ENCODE measurements at places on chromosomes 11 and 22.
A peak's percentile ranks its signal among the peaks of the same experiment; 100 is the strongest.

- DNase-seq = no peak
Measured at GRCh38 chr11:16986434-16987204, 27.6 kb downstream of the PLEKHA7 start.

DNA sequence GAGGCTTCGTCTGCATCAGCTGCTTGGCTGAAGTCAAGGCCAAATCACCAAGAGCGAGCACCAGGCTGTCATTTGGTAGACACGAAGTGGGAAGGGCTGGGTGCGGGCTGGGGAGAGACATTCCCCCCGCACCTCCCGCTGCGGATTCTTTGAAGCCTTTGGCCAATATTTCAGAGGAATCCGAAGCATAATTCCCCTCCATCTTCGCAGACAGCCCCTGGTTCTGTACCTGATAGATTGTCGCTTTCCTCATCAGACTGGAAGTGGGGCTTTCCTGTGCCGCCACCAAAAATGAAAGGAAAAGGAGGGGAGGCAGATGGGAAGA, 15.3 kb downstream of the BLID start:
- no peak for DNase-seq

DNA sequence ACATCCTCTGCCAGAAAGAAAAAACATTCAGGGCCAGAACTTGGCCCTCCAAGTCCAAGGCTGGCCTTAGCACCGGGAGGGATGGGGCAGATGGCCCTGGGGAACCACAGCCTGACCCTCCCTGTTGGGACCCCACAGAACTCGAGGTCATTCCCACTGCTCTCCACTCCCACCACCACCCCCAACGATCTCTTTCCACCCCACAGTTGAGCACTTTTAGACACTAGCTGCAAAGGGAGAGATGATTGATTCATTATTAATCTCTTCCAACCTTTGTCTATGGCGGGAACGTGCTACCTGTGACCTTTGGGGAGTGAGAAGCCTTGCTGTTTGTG, 869.7 kb downstream of the BRD1 start:
- DNase-seq = no peak

DNA sequence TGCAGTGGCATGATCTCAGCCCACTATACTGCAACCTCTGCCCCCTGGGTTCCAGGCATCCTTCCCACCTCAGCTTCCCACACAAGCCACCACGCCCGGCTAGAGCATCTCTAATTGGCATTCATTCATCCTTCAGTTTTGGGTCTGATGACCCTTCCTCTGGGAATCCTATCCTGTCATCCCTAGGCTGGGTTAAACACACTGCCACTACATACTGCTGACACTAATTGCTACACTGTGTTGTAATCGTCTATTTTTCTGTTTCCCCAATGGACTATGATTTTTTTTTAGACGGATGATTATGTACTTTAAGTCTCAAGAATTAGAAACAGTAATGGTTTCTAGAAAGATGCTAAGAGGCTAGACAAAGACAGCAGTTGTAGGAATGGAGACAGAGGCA, 62.8 kb downstream of the DEUP1 start:
- DNase-seq = no peak

- no peak for DNase-seq
Measured at GRCh38 chr22:47157093-47157420, 394.6 kb downstream of the TBC1D22A start.

- no peak for DNase-seq
Measured at GRCh38 chr22:50537765-50538164, 7.9 kb upstream of the KLHDC7B start.

- DNase-seq = no peak
Measured at GRCh38 chr22:22746061-22746962, 101.9 kb downstream of the GGTLC2 start.

- no peak for DNase-seq
Measured at GRCh38 chr11:1978720-1979473, 18.7 kb downstream of the H19 start.

DNA sequence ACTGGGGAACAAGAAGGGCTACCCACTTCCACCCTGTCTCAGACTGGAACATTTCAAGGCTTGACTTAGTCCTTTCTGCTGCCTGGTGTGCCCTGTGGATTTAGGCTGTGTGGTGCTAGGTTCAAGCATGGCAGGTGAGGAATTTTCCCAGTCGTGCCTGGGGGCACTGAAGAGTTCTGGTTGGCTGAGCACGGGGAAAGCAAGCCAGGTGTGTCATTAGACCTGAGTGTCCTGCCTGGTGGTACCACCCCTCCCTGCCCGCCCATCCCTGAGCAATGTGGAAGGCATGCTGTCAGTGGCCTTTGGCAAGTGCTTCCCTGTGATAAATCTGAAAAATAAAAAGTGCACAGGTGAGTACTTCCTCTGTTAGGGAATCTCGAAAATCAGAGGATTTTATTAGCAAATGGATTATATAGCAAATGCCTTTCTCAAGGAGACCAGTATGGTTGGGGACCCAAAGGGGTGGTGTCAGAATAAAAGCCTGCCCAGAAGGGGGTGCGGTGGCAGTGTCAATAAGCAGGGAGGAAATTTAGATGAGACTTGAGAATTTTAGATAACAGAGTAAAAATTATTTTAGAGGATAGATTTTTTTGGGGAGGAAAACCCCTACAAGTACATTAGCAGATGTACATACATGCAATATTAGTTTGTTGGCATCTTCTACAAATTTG, 22.8 kb downstream of the TEAD1 start:
- DNase-seq = no peak

DNA sequence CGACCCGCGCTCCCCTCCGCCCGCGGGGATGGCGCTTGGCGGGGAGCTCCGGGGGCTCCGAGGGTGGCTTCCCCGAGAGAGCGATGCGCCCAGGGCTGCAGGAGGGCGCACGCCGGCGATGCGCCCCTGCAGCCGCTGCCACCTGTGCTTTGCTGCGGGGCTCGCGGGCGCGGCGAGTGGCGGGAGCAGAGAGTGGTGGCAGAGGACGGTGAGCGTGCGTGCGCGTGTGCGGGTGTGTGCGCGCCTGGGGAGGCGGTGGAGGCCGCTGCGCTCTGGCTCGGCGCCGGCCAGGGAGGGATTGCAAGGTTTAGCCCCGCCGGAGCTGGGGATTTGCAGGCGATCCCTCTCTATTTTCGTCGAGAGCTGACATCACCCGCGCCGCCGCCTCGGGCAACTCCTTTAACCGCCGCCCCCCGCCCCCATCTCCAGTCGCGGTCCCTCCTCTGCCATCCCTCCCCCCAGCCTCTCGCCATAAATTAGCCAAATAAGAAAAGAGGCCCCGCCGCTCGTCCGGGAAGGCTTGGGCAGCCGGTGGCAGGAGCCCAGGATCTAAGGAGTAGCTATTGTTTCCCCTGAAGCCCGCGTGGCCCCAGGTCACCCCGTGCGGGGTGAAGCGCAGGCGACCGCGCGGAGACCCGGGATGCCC, at the start of gene SLC1A2:
Gene SLC1A2, minus strand, starts transcription at position 375 of the 646 bp plus-strand sequence. CDS start 592 bp downstream, outside the sequence.
- peak; percentile 21 for DNase-seq

- DNase-seq = no peak
Measured at GRCh38 chr11:1752907-1753228, 2.5 kb upstream of the IFITM10 start.

DNA sequence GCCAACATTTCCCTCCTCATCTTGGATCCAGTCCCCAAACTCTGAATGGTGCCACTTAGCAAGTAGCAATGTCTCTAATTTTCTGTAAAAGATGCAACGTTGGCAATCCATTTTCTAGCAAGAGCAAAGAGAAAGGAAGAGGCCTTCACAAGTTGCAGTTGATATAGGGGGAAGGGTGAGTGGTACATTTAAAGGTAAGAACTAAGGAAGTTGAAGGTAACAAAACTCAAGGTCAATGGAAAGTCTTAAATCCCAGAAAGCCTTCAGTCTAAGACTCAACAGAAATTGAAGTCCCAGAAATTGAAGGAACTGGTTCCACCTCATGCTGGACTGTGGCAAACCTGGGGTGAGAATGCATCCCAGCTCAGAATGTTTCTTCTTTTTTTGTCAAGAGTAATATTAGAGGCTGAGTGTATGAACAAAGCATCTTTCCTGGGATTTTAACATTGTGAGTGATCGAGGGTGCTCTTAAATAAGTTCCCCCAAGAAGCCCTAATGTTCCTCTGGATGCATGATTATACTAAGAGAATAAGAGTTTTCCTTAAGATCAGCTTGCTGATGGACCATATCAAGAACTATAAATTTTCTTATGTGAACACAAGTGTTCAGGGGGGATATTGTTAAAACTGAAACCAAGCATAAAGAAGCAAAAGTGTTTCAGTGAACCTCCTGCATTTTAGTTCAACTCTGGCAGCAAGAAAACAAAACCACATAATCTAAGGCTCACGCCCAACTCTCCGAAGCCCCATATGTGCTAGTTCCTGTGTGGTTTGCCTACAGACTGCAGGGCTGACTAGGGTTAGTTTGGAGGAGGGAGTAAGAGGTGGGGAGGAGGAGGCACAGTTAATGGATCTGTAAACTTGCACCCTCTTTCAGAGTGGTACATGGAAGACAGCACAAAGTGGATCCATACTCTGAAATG, at the start of gene GRAP2:
Gene GRAP2, plus strand, starts transcription at position 779 of the 922 bp plus-strand sequence. CDS start 46,023 bp downstream, outside the sequence.
- DNase-seq = no peak

GRCh38 chr11:40569947-40570531, 889.4 kb downstream of the LRRC4C start:
- no peak for DNase-seq

DNA sequence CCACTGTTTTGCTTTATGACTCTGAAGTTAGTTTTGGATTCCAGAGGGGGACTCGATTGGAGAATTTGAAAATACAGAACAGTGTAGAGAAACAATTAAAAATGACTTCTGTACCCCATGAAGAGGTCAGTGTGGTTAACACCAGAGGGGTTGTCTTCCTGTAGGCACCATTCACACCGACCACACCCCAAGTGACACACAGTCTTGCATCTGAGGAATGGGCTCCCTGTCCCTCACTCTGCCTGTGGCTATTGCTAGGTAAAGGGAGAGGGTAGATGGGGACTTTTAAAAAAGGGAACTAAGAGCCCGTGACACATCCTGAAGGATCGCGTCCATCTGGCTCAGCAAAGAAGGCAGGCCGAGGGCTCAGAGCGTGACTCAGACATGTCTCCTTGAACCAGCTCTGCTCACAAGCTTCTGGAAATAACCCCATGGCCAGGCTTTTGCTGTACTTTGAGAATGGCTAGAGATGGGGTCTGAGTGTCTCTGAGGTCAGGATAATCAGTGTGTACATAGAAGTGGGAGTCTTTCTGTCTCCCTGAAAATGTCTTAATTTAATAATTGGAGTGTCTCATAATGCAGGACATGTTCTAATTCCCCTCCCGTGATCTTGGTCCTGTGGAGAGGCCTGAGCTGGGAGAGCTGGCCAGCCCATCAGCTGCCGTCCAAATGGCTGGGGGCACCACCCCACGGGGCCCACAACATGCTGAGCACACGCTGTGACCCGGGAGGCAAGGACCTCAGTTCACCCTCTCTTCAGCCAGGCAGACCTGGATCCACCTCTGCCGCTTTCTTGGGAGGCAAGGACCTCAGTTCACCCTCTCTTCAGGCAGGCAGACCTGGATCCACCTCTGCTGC, 39.3 kb downstream of the SGSM1 start:
- peak; percentile 93 for DNase-seq

DNA sequence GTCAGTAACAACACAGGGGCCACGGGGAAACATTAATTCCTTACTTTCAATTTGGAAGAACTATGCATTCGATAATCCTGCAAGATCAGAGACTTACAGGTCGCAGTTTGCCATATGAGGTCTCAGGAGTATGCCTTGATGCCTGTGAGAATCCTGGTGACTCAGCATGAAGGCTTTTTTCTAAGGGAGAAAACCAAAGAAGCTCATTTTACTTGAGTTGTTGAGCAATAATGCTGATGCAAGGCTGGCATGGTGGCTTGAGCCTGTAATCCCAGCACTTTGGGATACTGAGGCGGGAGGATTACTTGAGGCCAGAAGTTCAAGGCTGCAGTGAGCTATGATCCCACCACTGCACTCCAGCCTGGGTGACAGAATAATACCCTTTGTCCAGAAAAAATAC, 26.6 kb downstream of the ATG16L2 start:
- DNase-seq = no peak

- DNase-seq = peak; percentile 67
Measured at GRCh38 chr22:32823024-32823730, 21.7 kb downstream of the TIMP3 start.

DNA sequence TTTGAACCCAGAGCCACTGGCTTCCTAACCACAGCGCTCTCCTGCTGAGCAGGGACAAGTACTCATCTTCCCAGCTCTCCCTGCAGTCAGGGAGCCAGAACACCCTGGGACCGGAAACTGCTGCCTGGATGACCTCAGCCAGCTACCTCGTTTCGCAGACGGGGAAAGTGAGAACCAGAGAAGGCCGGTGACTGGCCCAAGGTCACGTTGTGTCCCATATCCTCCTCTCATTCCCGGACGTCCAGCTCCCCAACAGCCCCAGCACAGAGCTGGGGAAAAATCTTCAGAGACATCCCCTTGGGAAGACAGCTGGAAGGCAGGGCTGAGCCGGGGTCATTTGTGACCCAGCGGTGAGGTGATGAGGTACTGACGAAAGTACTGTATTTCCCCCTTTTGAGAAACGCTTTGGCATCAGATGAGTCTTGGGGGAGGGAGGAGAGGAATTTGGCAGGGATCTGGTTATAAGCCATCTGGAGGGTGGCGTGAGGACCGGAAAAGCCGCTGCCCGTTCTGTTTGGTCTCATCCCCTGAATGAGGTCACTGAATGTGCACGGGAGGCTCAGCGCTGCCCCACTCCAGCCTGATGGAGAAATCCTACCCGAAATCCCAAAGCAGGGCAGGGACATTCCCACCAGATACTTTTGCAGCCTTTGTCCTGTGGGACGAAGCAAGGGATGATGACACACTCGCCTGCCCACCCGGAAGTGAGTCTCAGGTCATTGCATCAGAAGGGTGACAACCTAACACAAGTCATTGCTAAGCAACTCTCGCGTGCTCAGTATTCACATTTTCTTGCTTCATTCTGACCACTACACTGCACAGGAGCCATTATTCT, 41.1 kb downstream of the LIF start:
- DNase-seq = peak; percentile 88

GRCh38 chr11:19953909-19954308, 206.4 kb downstream of the DBX1 start:
- peak; percentile 78 for DNase-seq

GRCh38 chr22:39013942-39014722, at the start of gene APOBEC3C:
TSS of gene APOBEC3C (plus strand) at chr22:39014257. CDS start at chr22:39014363, 106 bp downstream.
- peak; percentile 84 for DNase-seq

GRCh38 chr22:26566994-26567393, 22.9 kb downstream of the TPST2 start:
- DNase-seq = no peak

- no peak for DNase-seq
Measured at GRCh38 chr22:45102896-45103420, 60.8 kb upstream of the NUP50 start.

- DNase-seq = no peak
Measured at GRCh38 chr22:23190526-23190925, 10.2 kb downstream of the BCR start.

DNA sequence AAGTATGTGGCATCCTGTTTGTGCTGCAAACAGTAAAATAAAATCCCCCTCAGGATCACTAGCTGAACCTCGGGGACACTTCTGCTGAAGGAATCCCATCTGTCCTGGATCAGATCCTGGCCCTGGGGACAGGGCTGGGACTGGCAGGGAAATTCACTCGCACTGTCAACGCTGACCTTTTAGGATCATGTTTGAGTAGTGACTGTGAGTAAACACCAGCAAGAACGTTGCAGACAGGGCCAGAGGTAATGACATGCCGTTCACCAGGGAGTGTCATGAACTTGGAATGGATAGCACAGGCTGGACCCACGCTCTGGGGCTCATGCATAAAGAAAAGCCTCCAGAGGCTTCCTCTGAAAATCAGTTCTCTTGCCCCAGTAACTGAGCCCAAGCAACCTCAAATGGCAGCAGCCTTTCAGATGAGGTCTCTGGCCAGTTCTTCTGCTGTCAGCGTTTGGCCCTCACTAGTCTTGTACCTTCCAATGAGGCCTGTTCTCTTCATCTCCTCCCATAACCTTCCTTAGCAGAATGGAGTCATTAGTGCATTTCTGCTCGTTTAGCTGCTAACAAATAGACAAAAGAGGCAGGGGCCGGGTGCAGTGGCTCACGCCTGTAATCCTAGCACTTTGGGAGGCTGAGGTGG, 51.0 kb upstream of the BARX2 start:
- DNase-seq = no peak
